GM12892 (cell line): ENCODE measurements at places on chromosomes 16 and 17.

- no peak for DNase-seq
Measured at GRCh38 chr17:4204190-4204589, 59.6 kb downstream of the ANKFY1 start.

DNA sequence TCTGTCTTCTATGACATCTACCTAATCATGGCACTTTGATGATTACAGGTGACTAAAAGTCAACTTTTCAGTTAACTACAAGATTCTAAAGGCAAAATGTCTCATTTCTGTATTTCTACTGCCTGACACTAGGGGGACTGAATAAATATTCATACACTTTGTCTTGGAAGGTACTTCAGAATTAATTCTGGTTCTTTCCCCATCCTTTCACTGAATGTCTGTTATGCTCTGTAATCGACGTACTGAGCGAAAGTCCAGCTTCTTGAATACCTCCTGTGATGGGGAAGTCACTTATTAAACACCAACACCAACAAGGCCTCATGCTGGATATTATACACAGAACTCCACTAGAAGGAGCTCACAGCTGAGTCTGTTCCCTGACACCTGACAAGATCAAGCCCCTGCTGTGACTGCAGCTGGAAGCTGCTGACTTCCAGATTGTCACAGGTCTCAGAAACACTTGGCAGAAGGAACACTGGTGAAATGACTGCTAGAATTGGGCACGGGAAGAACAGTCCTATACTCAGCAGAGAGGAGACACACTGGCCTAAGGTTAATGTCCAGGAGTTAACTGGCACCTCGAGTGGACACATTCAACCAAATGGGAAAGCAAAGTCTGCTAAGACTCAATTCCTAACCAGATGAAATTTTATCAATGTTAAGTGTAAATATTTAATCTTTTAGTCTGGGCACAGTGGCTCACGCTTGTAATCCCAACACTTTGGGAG, 31.9 kb downstream of the CMC2 start:
- no peak for DNase-seq

- DNase-seq, result peak; percentile 5
Measured at GRCh38 chr17:77318491-77319210, 177.9 kb downstream of the SEC14L1 start.

GRCh38 chr16:15611610-15612009, 31.3 kb downstream of the MARF1 start:
- no peak for DNase-seq

GRCh38 chr16:59988591-59988990, 1254.5 kb upstream of the GOT2 start:
- no peak for DNase-seq

DNA sequence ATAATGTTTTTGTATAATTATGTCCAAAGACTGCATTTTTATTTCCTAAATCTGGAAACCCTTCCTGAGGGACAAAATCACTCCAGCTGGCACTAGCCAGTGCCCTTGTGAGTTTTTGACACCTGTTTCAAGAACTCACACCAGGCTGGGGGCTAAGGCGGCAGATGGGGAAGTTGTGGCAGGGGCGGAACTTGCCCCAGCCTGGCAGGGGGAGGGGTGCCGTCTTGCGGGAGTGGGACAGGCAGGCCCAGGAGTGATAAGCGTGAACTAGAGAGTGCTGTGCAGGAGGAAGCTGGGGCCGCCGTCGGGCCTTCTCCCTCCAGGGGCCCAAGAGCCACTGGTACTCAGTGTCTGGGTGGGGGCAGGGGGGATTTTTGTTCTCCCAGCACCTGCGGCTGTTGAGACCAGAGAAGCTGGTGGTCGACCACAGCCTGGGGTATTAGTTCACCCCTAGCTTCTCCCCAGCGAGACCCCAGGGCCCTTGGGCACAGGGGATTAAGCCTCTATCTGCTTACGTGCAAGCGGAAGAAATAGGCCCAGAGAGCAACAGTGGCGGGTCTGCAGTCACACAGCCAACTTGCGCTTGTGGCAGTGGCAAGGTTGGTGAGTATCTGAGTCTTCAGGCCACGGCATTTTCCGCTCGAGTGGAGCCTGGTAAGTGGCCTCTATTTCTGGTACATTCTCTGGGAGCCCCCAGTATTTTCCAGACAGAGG, 40.2 kb upstream of the PLCG2 start:
- DNase-seq, result no peak

GRCh38 chr16:68292425-68292824, 18.3 kb downstream of the SLC7A6OS start:
- no peak for DNase-seq

- DNase-seq, result no peak
Measured at GRCh38 chr17:44672479-44673093, 16.3 kb downstream of the MEIOC start.

DNA sequence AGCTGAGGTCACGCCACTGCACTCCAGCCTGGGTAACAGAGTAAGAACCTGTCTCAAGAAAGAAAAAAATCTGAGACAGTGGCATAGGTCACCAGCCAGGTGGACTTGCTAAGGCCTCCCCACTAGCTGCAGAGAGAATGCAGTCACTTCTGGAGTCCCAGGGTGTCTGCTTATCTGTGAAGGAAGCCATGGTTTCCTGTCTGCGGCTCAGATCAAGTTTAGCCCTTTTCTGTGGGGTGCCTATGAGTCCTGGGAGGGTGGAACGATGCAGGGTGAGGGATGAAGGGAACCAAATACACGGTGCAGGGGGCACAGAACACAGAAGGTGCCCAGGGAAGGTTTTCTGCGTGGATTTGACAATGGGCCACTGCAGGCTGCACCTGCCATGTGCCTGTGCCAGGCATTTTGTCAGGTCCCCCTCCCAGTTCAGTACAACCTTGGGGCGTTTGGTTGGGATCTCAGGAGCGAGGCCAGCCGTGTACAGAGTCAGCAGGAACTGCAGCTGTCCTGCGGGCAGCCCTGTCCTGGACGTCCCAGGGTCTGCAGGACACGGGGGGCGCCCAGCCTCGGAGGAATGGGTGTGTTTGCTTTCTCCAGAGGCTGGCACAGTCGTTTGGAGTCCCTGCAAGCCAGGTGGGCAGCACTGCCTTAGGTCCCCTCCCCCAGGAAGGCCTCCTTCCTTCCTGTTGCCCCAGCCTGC, 41.8 kb downstream of the RAB11FIP4 start:
- no peak for DNase-seq

DNA sequence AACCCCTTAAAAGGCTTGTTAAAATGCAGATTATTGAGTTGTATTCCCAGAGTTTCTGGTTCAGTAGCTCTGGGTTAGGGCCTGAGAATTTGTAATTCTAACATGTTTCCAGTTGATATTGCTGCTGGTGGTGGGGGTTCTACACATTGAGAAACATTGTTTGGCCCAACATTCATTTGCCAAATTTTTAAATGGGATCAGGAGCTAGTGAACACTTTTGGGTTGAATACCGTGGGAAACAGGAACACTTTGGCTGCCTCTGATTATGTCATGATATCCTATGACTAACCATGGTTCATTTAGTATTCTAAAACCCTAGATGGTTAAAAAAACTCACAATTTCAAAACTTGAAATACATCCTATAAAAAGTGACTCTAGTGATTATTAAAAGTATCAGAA, 89.3 kb downstream of the RPGRIP1L start:
- no peak for DNase-seq

- DNase-seq, result no peak
Measured at GRCh38 chr16:89358030-89359005, 132.0 kb downstream of the ANKRD11 start.

DNA sequence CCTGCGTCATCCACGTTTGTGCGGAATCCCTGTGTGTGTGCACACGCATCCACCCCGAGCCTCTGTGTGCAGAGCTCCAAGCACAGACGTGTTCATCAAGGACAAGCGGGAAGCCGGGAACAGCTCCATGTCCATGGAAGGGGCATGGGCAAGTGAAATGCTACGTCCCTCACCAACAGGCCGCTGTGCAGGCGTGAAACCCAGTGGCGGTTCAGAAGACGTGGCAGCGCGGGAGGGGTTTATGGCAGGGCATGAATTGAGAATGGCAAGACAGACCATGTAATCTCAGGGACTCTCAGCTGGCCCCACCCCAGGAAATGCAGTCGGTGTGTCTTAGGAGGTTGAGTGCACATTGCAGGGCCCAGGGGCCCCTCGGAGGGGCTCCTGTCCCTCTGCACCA, 52.7 kb downstream of the TBC1D16 start:
- DNase-seq, result no peak

GRCh38 chr17:80901319-80901718, 90.3 kb upstream of the CHMP6 start:
- DNase-seq, result no peak

- no peak for DNase-seq
Measured at GRCh38 chr16:84650062-84650991, 2.0 kb downstream of the KLHL36 start.

GRCh38 chr17:43616421-43616820, 45.3 kb downstream of the MEOX1 start:
- no peak for DNase-seq

DNA sequence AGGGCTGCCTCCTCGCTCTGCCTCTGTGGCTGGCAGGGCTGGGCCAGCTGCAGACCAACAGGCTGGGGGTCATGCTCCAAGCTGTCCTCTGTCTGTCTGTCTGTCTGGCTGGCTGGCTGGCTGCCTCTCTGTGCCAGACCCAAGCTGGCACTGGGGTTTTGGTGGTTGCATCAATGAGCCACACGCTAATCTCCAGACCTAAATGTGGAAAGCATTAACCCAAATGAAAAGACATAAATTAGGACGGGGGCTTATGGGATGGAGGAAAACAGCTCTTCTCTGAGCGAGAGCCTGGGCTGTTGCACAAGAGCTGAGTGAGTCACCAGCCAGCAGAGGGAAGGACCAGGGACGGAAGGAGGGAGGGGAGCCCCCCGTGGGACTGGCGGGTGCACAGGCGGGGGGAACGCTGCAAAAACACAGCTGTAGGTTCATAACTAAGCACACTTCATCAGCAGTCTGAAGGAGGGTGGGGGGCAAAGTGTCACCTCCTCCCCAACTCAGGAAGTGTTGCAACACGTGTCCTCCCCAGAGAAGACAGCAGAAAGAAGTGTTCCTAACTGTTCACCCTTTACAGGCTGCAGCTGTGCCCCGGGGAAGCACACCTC, 83.4 kb downstream of the GAS7 start:
- DNase-seq, result no peak

- no peak for DNase-seq
Measured at GRCh38 chr17:80927791-80928216, 63.8 kb upstream of the CHMP6 start.

- DNase-seq, result no peak
Measured at GRCh38 chr17:72545766-72546165, 424.9 kb downstream of the SOX9 start.

GRCh38 chr16:25081702-25082101, 29.8 kb upstream of the LCMT1 start:
- no peak for DNase-seq

DNA sequence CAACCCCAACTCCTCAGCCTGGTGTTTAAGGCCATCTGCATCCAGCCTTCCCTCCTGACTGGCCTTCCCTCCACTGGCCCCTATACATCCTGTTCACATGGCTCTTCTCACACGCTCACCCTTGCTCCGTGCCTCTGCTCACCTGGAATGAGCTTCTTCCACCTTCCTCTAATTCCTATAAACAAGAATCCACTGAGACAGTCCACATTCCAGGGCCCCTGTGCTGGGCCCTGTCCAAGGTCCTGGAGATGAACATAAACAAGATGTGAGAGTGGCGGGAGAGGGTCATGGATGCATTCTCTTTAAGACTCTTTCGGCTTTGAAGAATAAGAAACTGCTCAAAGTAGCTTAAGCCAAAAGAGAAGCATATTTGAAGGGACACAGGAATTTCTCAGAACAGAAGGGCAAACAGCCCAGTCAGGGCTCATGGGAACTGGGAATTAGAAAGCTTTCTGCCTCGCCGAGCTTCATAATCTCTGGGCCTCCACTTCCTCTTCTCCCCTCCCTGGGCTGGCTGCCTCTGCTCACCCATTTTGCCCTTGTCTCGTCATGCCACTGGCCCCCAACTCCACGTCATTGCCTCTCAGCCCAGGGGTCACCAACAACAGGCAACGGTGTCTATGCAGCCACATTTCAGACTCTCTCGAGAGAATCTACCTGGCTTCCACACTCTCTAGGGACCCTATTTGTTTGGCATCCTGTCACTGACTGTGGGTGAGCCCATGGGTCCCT, 13.5 kb downstream of the SPPL2C start:
- DNase-seq, result no peak

DNA sequence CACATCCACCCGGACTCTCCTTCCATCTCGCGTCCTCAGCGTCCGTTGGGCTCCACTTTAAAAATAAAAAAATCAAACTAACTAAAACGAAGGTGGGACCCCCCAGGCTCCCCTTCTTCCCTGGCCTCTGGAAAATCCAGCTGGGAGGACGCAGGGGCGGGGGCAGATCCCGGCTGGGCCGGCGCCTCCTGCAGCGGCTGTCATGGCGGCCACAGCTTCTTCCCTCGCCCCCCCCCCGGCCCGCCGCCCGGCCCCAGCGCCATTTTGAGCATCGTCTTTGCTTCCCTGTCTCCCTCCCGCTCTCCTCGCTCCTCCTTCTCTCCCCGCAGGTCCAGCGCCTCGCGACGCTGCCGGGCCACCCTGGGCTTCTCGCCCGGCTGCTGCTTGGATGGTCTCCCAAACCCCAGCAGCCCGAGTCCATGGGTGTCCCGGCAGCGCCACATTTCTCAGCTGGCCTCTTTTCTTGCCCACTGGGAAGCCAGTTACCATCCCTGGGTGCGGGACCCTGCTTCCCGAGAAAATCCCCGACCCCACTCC, 3.3 kb downstream of the HOXB2 start:
- DNase-seq, result no peak

DNA sequence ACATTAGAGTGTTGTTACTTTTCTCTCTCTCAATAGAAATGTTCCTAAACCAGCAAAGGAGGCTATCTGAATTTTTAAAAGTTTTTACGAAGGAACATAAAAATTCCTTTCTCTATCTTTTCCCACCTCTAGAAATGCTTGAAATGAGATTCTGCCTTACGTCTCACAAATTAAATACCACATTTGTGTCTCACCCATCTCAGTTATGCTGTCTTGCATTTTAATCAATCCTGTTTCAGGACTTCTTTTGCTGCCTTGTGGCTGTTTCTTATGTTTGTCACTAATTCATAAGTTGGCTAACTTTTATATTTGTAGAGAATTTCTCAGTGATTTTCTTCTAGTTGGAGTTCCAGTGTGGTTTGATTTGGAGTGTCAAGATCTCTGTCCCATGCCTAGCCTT, 3.5 kb downstream of the OMG start:
- DNase-seq, result no peak

DNA sequence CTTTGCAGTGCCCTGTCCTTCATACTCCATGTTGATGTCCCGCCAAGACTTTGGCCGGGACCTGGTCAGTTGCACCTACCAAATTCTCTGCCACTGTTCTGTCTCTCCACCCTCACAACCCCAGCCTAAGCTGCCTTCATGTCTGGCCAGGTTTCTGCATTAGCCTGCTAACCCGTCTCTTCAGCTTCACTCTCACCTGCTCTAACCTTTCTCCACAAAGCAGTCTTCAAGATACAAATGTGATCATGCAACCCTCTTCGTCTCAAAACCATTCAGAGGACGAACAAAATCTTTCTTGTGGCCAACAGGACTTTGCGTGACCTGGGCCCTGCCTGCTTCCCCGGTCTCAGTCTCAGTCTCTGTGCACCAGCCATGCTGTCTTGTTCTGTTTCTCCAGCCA, 148.2 kb downstream of the WSCD1 start:
- no peak for DNase-seq

- no peak for DNase-seq
Measured at GRCh38 chr17:76783146-76783545, 45.2 kb downstream of the MFSD11 start.
